ENCODE measurements at places on chromosomes 2 and 18. TPM values are rescaled to one million over a fixed set of nuclear protein-coding genes. Genes with fewer than 3 reads are reported as not detected.

DNA sequence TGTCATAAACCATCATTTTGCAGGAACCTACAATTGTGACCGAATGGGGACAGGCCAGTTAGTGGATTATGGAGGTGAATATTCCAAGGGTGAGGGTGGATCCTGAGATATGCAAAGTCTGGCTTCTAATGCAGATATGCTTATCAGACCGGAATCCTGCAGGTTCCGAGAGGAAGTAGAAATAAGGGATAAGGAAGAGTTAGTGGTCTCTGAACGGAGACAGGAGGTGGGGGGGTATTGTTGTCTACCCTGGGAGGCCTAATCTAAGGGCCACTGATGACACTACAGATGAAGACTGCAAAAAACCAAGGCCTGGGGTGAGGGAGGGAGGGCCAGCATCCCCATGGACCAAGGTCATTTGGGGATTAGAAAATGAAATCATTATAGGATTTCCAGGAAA, 67.7 kb upstream of the GATA6 start:
- no peak overlapping the region for H3K4me3 ChIP-seq
- no peaks in the 10 kb centered on the region for H3K4me1 ChIP-seq
- no peak overlapping the region for H3K27ac ChIP-seq
- DNase-seq: no peak

The AKAIN1 gene
- polyA plus RNA-seq: not detected

The CNGA3 gene
- 0.06 TPM for polyA plus RNA-seq

The LAMA1 gene
- polyA plus RNA-seq: 22.9 TPM

GRCh38 chr2:64330281-64331113, 123.5 kb upstream of the LGALSL start:
- DNase-seq: peak; percentile 85
- no peaks in the 10 kb centered on the region for H3K27me3 ChIP-seq
- no peaks in the 10 kb centered on the region for H3K36me3 ChIP-seq
- H3K4me1 ChIP-seq: peaks cover 46% of the 10 kb centered on the region
- no peak overlapping the region for H3K4me3 ChIP-seq

- no peaks in the 10 kb centered on the region for H3K27me3 ChIP-seq
- H3K4me3 ChIP-seq: no peak overlapping the region
- no peaks in the 10 kb centered on the region for H3K36me3 ChIP-seq
- peaks cover 10% of the 10 kb centered on the region for H3K4me1 ChIP-seq
Measured at GRCh38 chr2:152611458-152612231, 105.6 kb downstream of the PRPF40A start.

- no peak for DNase-seq
- H3K27me3 ChIP-seq: peaks cover 28% of the 10 kb centered on the region
- H3K36me3 ChIP-seq: no peaks in the 10 kb centered on the region
- H3K4me3 ChIP-seq: no peak overlapping the region
- H3K27ac ChIP-seq: no peak overlapping the region
- H3K4me1 ChIP-seq: no peaks in the 10 kb centered on the region
Measured at GRCh38 chr2:241458687-241459086, 49.7 kb downstream of the STK25 start.

DNA sequence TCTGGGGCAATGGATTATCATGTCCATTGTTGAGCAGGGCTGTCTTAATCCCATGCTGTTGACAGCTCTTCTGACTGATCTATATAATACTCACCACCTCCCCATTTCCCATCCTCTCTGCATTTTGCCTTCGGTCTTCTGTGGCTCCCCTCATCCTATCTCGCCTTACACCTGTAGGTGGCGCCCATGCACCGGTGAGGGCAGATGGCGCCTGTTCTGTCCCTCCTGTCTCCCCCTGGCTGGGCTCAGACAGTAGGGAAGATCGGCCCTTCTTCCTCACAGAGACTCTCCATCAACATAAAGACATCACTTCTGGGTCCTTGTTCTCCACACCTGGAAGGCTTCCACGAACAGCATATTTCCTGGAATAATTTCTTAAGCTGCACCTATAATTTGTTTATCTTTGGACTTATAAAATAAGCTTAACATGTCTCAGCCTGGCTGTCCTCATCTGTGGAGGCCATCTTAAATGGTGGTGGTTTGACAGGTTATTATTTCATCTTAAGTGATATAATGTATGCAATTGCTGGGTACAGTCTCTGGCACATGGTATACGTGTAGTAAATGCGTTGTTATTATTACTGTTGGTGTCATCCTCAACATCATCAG, 10.9 kb upstream of the CDH20 start:
- H3K36me3 ChIP-seq: no peaks in the 10 kb centered on the region
- H3K4me3 ChIP-seq: no peak overlapping the region
- no peaks in the 10 kb centered on the region for H3K4me1 ChIP-seq
- DNase-seq: no peak

Data from left lung (tissue), 14 donors.